Mesothelial cell of epicardium (in vitro differentiated cells): ENCODE measurements at places on chromosomes 7 and 10.

- H3K4me1 ChIP-seq: peaks cover 63% of the 10 kb centered on the region
- H3K4me3 ChIP-seq: no peak overlapping the region
- DNase-seq: no peak
- H3K36me3 ChIP-seq: peaks cover 11% of the 10 kb centered on the region
- no peaks in the 10 kb centered on the region for H3K27me3 ChIP-seq
Measured at GRCh38 chr10:25508112-25508815, 333.5 kb downstream of the GPR158 start.

DNA sequence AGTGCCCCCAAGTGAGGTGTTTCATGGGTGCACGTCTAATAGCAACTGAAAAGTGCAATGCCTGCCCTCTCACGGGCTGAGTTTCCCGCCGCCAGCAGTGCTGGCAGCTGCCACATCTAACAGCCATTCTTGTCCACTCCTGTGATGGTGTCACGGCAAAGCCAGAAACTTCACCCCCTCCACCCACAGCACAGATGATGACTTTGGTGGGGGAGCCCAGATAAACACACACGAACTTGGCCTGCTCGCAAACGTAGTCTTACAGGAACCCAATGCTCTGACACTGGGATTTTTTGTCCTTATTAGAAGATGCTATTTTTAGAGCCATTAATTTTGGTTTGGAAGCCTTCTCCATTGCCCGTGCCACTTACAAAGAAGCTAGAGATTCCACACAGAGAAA, 26.7 kb downstream of the CPXM2 start:
- peaks cover 20% of the 10 kb centered on the region for H3K27me3 ChIP-seq
- no peaks in the 10 kb centered on the region for H3K36me3 ChIP-seq
- no peak overlapping the region for H3K27ac ChIP-seq
- no peak overlapping the region for H3K4me3 ChIP-seq

DNA sequence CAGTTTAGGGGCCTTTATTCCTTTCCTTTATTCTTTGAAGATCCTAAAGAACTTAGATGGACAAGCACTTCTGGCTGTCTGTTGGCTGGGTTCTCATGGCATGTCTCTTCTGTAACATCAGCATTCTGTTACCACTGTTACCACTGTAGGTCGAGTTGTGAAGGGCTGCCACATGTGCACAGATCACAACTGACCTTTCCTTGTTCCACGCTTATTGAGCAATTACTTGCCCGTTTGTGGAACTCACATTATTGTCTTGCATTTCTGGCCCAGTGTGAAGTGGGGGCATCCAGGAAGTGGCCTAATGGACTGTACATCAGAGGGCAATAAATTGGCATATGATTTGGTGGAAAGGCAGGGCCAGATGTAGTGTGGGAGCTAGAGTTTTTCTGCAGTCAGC, 23.7 kb downstream of the GBF1 start:
- no peak overlapping the region for H3K27ac ChIP-seq
- no peaks in the 10 kb centered on the region for H3K27me3 ChIP-seq
- H3K4me3 ChIP-seq: no peak overlapping the region
- H3K36me3 ChIP-seq: peaks cover 13% of the 10 kb centered on the region
- no peaks in the 10 kb centered on the region for H3K4me1 ChIP-seq

DNA sequence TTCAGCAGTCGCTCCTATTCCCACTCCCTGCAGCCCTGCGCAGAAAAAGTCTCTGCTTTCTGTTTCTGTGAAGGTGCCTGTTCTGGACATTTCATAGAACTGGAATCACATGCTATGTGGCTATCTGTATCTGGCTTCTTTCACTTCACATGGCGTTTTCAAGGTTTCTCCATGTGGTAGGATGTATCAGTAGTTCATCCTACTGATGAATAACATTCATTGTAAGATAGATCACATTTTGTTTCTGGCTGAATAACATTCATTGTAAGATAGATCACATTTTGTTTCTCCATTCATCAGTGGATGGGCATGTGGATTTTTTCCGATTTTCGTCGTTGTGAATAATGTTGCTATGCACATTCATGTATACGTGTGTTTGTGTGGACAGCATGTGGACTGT, 44.5 kb downstream of the HSPA12A start:
- peaks cover 53% of the 10 kb centered on the region for H3K27me3 ChIP-seq

GRCh38 chr7:8436965-8437364, 3.6 kb downstream of the NXPH1 start:
- peaks cover 99% of the 10 kb centered on the region for H3K27me3 ChIP-seq
- H3K4me3 ChIP-seq: no peak overlapping the region
- H3K4me1 ChIP-seq: peaks cover 18% of the 10 kb centered on the region
- DNase-seq: no peak
- H3K36me3 ChIP-seq: no peaks in the 10 kb centered on the region
- H3K27ac ChIP-seq: no peak overlapping the region

- H3K36me3 ChIP-seq: no peaks in the 10 kb centered on the region
- H3K27me3 ChIP-seq: peaks cover 24% of the 10 kb centered on the region
Measured at GRCh38 chr10:86536294-86536861, 14.8 kb upstream of the WAPL start.

GRCh38 chr10:70726909-70727495, 54.7 kb downstream of the ADAMTS14 start:
- no peaks in the 10 kb centered on the region for H3K36me3 ChIP-seq
- H3K4me3 ChIP-seq: no peak overlapping the region
- no peak for DNase-seq
- H3K4me1 ChIP-seq: no peaks in the 10 kb centered on the region
- no peaks in the 10 kb centered on the region for H3K27me3 ChIP-seq

- H3K27ac ChIP-seq: peak overlapping the region; percentile 74
- no peaks in the 10 kb centered on the region for H3K27me3 ChIP-seq
- H3K36me3 ChIP-seq: no peaks in the 10 kb centered on the region
- peaks cover 49% of the 10 kb centered on the region for H3K4me1 ChIP-seq
- no peak overlapping the region for H3K4me3 ChIP-seq
- no peak for DNase-seq
Measured at GRCh38 chr10:79027147-79028055, 41.4 kb upstream of the ZMIZ1 start.

GRCh38 chr10:97144297-97144696, 41.5 kb downstream of the SLIT1 start:
- DNase-seq: no peak
- no peak overlapping the region for H3K27ac ChIP-seq

DNA sequence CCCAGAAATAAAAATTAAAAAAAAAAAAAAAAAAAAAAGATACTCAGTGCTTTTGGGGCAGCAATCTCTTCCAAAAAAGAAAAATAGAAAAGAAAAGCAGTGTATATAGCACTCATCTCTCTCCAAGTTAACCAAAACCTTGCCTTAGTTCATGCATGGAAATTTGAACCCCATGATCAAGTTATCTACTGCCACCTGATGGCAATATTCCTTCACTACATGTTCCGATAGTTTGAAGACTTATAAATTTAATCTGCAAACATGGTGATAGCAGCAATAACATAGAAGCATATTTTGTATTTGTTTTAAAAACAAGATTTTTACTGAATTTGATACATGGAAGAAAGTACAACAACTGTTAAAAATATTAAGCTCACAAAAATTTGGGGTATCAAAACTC, 48.6 kb upstream of the SLIT1 start:
- DNase-seq: no peak
- H3K4me3 ChIP-seq: no peak overlapping the region
- peaks cover 11% of the 10 kb centered on the region for H3K36me3 ChIP-seq
- H3K27ac ChIP-seq: no peak overlapping the region
- H3K27me3 ChIP-seq: no peaks in the 10 kb centered on the region
- H3K4me1 ChIP-seq: no peaks in the 10 kb centered on the region

GRCh38 chr10:79374312-79375191, 27.3 kb downstream of the PPIF start:
- peaks cover 8% of the 10 kb centered on the region for H3K4me1 ChIP-seq
- no peaks in the 10 kb centered on the region for H3K27me3 ChIP-seq
- peak; percentile 59 for DNase-seq
- H3K27ac ChIP-seq: peak overlapping the region; percentile 41
- H3K4me3 ChIP-seq: no peak overlapping the region

GRCh38 chr10:107473225-107473624, 308.7 kb upstream of the SORCS1 start:
- peaks cover 9% of the 10 kb centered on the region for H3K4me1 ChIP-seq
- H3K36me3 ChIP-seq: no peaks in the 10 kb centered on the region
- H3K27ac ChIP-seq: no peak overlapping the region
- peaks cover 3% of the 10 kb centered on the region for H3K27me3 ChIP-seq
- DNase-seq: no peak

DNA sequence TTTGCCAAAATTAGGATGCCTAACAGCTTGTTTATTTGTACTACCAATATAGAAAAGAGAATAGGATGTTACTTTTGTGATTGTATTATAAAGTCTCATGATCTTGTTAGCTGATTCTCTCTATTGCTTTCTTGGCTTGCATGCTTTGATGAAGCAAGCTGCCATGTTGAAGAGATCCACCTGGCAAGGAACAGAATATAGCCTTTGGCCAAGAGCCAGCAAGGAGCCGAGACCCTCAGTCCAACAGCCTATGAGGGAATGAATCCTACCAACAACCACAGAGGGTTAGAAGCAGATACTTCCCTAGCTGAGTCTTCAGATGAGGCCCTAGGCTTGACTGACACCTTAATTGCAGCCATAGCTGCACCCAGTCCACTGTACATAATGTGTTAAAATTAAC, 41.2 kb downstream of the NEUROD6 start:
- DNase-seq: no peak
- no peaks in the 10 kb centered on the region for H3K36me3 ChIP-seq
- H3K4me3 ChIP-seq: no peak overlapping the region

- H3K4me3 ChIP-seq: no peak overlapping the region
- H3K27ac ChIP-seq: no peak overlapping the region
- peaks cover 4% of the 10 kb centered on the region for H3K4me1 ChIP-seq
- peaks cover 2% of the 10 kb centered on the region for H3K36me3 ChIP-seq
- no peak for DNase-seq
Measured at GRCh38 chr7:115099906-115100305, 178.0 kb downstream of the MDFIC start.

- H3K27me3 ChIP-seq: peaks cover 2% of the 10 kb centered on the region
- no peak overlapping the region for H3K27ac ChIP-seq
Measured at GRCh38 chr7:120553491-120553890, 280.5 kb downstream of the KCND2 start.

GRCh38 chr7:96346293-96346953, 24.5 kb upstream of the SLC25A13 start:
- H3K27me3 ChIP-seq: peaks cover 23% of the 10 kb centered on the region
- no peak overlapping the region for H3K27ac ChIP-seq
- no peaks in the 10 kb centered on the region for H3K36me3 ChIP-seq
- H3K4me3 ChIP-seq: no peak overlapping the region

- H3K27me3 ChIP-seq: no peaks in the 10 kb centered on the region
- DNase-seq: no peak
- peak overlapping the region; percentile 5 for H3K27ac ChIP-seq
- no peaks in the 10 kb centered on the region for H3K36me3 ChIP-seq
- H3K4me3 ChIP-seq: no peak overlapping the region
- peaks cover 13% of the 10 kb centered on the region for H3K4me1 ChIP-seq
Measured at GRCh38 chr10:91049296-91049987, 128.6 kb upstream of the ANKRD1 start.

DNA sequence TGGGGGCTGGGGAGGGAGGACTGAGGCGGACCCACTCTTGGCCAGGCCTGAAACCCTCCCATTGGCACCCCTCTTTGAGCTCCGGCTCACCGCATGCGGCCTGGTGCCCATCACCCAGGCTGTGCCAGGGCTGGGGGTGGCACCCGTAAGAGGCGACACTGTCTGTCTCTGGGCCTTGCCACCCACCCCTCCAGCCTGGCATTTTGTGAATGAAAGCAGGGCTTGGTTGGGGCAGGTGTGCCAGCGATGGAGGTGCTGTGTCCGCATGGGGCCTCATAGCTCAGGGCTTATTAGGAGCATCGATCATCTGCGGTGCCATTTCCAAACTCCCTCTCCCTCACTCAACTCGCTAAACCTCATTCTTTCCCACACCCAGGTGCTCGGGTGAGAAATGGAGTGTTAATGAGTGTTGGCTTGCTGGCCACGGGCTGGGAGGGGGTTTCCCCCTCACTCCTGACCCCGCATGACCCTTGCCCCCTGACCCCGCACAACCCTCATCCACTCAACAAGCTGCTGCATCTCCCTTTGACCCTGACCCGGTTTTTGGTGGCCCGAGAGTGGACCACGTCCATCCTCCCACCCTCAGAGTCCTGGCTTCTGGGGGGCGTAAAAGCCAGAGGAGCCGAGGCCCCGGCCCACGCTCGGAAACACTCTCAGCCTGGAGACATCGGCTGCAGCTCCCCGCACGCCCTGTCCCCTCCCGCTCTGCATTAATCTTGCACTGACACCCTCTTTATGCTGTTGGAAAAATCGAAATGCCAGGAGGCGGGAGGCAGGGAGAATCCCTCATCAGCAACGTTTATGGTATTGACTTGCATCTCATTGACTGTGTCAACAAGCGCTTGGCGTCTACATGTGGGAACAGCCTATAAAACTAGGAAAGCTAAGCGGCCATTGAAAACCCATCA, 161.2 kb downstream of the DNAJB6 start:
- H3K27me3 ChIP-seq: peaks cover 31% of the 10 kb centered on the region
- peak; percentile 35 for DNase-seq
- H3K36me3 ChIP-seq: no peaks in the 10 kb centered on the region
- no peak overlapping the region for H3K27ac ChIP-seq
- H3K4me1 ChIP-seq: no peaks in the 10 kb centered on the region
- no peak overlapping the region for H3K4me3 ChIP-seq

GRCh38 chr7:35983626-35984025, 169.4 kb upstream of the EEPD1 start:
- peaks cover 20% of the 10 kb centered on the region for H3K4me1 ChIP-seq
- no peak overlapping the region for H3K4me3 ChIP-seq
- H3K36me3 ChIP-seq: no peaks in the 10 kb centered on the region
- H3K27me3 ChIP-seq: no peaks in the 10 kb centered on the region

DNA sequence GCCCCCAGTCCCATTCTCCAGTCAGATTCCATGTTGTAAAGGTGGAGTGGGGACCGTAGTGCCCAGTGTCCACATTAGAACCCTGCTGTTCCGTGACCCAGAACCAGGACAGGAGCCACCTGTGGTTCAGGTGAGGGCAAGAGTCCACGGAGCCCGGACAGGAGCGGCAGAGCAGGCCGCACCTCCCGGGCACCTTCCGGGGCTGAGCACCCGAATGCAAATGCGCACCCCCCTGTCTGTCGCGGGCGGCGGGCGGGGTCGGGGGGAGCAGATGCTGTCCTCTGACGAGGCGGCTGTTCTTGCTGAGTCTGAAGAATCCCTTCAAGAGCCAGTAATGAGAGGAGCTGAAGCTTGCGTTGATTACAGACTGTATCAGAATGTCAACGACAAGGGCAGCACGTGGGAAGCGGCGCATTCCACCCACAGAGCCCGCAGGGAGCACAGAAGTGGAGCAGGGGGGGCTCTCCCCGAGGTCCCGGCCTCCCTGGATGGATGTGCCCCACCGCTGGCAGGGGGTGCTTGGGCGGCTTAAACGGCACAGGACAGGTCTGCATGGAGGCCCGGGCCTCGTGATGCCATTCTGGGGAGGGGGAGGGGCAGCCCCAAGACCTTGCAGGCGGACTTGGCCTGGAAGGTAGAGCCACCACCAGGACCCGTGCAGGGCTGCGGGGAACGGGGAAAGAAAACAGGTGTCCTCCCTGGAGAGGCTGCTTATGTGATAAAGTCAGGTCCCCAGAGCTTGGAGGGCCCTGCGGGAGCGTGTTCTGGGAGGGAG, 407.5 kb upstream of the RNF32 start:
- DNase-seq: no peak
- H3K4me3 ChIP-seq: no peak overlapping the region
- no peaks in the 10 kb centered on the region for H3K4me1 ChIP-seq
- no peaks in the 10 kb centered on the region for H3K27me3 ChIP-seq
